ENCODE measurements at places on chromosomes 1 and 21.

- H3K36me3 ChIP-seq = no peaks in the 10 kb centered on the region
- H3K4me3 ChIP-seq = no peak overlapping the region
- H3K27me3 ChIP-seq = no peaks in the 10 kb centered on the region
- peaks cover 9% of the 10 kb centered on the region for H3K4me1 ChIP-seq
- H3K27ac ChIP-seq = no peak overlapping the region
Observed at GRCh38 chr1:107794571-107794970, 170.4 kb downstream of the VAV3 start.

DNA sequence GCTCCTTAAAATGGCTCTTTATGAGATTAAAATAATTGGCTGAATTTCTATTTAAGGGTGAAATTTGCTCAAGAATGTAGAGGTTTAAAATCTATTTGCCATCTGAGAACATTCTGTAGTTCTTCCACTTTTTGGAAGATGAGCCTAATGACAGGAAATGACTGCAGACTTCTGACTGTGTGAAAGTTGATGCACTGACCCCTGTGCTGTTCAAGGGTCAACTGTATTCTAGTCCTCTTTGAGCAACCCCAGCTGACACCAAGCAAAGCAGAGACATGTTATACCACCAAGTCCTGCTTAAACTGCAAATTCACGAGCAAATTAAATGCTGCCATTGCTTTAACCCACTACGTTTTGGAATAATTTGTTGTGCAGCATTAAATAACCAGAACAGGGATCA is 26.6 kb downstream of the DDAH1 start:
- H3K27ac ChIP-seq = no peak overlapping the region
- H3K4me3 ChIP-seq = no peak overlapping the region
- H3K27me3 ChIP-seq = no peaks in the 10 kb centered on the region
- H3K36me3 ChIP-seq = no peaks in the 10 kb centered on the region
- peaks cover 16% of the 10 kb centered on the region for H3K4me1 ChIP-seq
- no peak for DNase-seq

GRCh38 chr1:223231581-223231980 is 88.5 kb upstream of the TLR5 start:
- H3K4me1 ChIP-seq = peaks cover 19% of the 10 kb centered on the region
- peaks cover 16% of the 10 kb centered on the region for H3K27me3 ChIP-seq
- no peaks in the 10 kb centered on the region for H3K36me3 ChIP-seq

- H3K4me1 ChIP-seq = peaks cover 4% of the 10 kb centered on the region
- no peaks in the 10 kb centered on the region for H3K36me3 ChIP-seq
- no peak overlapping the region for H3K4me3 ChIP-seq
- peaks cover 24% of the 10 kb centered on the region for H3K27me3 ChIP-seq
- H3K27ac ChIP-seq = no peak overlapping the region
Observed at GRCh38 chr1:76782809-76783208, 84.5 kb upstream of the ST6GALNAC5 start.

- no peak overlapping the region for H3K27ac ChIP-seq
- H3K36me3 ChIP-seq = no peaks in the 10 kb centered on the region
- no peak for DNase-seq
- peaks cover 13% of the 10 kb centered on the region for H3K4me1 ChIP-seq
- no peak overlapping the region for H3K4me3 ChIP-seq
- H3K27me3 ChIP-seq = no peaks in the 10 kb centered on the region
Observed at GRCh38 chr1:30730346-30731108, 7.1 kb upstream of the MATN1 start.

- no peaks in the 10 kb centered on the region for H3K27me3 ChIP-seq
- no peak overlapping the region for H3K27ac ChIP-seq
- no peaks in the 10 kb centered on the region for H3K36me3 ChIP-seq
- DNase-seq = no peak
- H3K4me3 ChIP-seq = no peak overlapping the region
Observed at GRCh38 chr1:116291024-116291423, 82.0 kb upstream of the ATP1A1 start.

DNA sequence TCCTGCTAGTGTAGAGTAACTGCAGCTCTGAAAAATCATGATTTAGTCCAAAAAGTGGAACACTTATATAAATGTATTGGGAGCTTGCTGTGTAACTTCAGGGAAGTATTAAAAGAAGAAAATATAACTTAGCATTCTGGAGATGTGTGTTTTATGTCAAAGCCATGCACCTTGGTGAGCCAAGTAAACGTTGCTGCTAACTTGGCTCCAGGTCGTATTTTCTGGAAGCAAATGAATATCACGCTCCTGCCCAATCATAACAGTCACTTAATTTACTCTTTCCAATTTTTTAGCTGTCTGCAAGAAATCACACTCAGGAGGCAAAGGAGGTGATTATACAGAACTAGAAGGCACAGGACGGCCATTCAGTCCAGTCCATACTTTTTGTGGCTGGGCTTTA is 61.1 kb downstream of the DOP1B start:
- H3K4me1 ChIP-seq = peaks cover 1% of the 10 kb centered on the region
- no peak for DNase-seq
- H3K36me3 ChIP-seq = peaks cover 13% of the 10 kb centered on the region
- H3K27ac ChIP-seq = no peak overlapping the region
- H3K27me3 ChIP-seq = no peaks in the 10 kb centered on the region
- H3K4me3 ChIP-seq = no peak overlapping the region

DNA sequence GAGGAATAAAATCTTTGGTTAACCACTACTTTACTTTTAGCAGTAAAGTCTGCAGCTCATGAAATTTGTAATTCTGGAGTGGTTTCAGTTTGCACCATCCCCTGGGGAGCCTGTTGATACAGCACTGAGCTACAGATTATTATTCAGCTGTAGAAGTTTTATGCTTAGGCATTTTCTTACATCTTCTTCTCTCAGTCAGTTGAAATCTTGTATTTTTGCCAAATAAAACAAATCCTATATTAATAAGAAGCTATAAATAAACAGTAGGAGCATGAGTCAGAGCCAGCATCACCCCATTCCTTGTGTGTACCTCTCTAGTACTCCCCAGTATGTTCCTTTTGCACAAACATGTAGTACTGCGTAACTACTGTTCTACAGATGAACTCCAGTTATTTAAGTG is 118.9 kb downstream of the ATF6 start:
- no peak overlapping the region for H3K27ac ChIP-seq
- no peak overlapping the region for H3K4me3 ChIP-seq
- H3K4me1 ChIP-seq = peaks cover 8% of the 10 kb centered on the region
- H3K36me3 ChIP-seq = peaks cover 13% of the 10 kb centered on the region
- DNase-seq = no peak

GRCh38 chr1:116739371-116740012 is 14.7 kb upstream of the CD2 start:
- H3K36me3 ChIP-seq = peaks cover 2% of the 10 kb centered on the region
- no peaks in the 10 kb centered on the region for H3K27me3 ChIP-seq
- no peak for DNase-seq
- no peaks in the 10 kb centered on the region for H3K4me1 ChIP-seq
